ENCODE measurements at places on chromosomes 1 and 21.

DNA sequence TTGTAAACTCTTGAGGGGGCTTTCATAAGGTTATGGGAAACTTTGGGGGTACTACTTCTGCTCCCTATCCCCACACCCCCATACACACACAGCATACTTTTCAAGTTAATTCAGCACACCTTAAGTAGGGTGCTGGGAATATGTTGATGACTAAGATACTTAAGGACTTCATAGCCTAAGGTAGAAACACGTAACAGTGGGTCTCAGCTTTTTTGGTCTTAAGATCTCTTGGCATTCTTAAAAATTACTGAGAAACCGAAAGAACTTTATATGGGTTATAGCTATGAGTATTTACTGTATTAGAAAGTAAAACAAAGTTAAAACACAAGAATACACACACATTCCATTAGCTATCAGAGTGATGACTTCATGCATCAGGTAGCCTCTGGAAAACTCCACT, 2.1 kb downstream of the OTUD3 start:
- no peak for DNase-seq

DNA sequence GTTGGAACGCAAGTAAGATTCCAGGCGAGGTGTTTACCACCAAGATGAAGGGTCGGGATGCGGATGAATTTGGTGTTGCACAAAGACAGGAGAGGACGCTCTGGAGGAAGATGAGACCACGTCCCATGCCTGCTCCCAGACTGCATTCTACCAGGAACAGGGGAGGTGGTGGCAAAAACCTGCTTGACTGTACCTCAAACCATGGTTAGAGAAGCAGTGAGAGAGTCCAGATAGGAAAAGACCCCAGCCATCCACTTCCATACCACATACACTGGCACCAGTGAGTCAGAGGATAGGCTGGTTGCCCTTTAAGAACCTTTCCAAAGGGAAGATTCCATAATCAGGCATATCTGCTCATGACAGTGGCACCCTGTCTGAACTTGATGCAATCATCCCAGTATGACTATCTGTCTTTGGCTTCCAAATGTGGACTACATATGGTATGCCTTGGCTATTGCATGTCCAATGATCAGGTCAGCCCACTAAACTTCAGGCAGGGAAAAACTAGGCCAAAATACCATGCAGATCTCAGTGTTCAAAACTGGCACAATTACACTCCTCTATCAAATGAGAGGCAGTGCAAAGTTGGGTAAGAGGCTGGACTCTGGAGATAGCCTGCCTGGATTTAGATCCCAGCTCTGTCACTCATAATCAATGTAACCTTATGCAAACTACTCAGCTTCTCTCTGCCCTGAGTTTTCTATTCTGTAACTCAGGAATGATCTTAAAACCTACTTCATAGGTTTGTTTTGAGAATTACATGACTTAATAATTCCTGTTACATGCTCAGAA, 20.6 kb downstream of the NPR1 start:
- no peak for DNase-seq

DNA sequence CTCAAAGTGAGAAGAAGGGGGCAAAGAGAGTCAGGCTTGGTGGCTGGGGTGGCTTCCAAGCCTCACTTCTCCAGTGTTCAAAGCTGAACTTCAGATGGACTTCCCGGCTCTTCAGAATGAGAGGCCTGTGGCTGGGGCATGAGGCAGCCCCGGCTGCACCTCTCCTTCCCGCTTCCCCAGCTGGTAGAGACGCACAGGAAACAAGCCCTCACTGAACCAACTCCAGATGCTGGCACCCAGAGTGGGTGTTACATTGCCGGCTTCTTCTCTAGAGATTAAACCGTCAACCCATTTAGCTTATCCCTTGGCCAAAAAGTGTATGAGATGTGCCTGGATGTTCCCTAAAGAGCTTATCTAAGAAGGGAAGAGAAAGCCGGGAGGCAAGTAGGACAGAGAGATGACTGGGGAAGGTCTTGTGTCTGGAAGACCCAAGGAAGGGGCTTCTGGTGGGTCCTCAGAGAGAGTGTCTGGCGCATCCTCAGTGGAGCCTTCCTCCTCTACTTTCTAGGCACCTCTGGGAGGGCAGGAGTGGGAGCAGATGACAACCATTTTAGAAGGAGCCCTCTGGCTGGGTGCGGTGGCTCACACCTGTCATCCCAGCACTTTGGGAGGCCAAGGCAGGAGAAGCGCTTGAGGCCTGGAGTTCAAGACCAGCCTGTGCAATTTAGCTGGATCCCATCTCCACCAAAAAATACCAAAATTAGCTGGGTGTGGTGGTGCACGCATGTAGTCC, 2.0 kb downstream of the ADAMTSL4 start:
- no peak for DNase-seq

DNA sequence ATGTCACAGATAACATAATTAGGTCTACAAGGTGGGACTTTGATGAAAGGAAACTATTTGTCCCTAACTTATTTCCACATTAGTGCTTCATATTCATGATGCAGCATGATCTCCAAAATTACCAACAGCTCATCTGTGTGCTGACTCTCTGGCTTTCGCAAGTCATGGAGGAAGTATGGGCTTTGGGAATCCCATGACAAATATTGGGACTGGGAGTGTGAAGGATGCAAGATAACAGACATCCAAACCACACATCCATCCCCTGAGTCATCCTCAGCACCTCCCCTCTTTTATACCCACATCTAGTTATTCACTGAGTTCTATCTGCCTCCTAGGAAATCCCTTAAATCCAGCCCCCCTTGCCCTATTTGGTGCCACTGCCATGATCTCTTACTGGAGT, 102.8 kb upstream of the COL24A1 start:
- no peak for DNase-seq

DNA sequence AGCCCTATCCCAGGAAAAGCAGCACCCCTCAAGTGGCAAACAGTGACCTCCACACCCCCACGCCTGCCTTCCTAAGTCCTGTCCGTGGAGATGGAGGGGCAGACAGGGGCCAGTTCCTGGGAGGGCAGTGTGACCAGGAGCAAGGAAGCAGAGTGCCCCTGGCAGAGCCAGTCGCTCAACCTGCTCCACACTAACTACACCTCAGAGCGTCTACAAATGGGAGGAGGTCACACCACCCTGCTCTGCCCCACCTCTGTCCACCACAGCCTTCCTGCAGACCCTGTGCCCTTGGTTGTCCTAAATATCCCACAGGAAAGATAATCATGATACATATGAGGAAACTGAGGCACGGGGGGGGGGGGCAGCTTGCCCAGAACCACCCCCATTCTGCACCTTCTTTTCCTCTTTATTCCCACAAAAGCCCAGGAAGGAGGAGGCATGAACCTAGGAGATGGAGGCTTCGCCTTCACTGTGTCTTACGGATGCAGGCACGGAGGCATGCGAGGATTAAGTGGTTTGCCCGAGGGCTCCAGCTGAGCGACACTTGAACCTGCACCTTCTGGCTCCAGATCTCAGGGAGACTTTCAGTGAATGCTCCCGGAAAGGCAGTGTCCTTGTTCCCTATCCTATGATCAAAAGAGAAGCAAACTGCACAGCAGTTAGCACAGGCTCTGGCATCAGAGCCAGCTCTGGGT, 42.7 kb upstream of the SELENON start:
- no peak for DNase-seq

All from SHP77 treated with DMSO at 0.1 percent for 48 hours (cell line).